ENCODE measurements at places on chromosomes 12 and 14.
A peak's percentile ranks its signal among the peaks of the same experiment; 100 is the strongest.

DNA sequence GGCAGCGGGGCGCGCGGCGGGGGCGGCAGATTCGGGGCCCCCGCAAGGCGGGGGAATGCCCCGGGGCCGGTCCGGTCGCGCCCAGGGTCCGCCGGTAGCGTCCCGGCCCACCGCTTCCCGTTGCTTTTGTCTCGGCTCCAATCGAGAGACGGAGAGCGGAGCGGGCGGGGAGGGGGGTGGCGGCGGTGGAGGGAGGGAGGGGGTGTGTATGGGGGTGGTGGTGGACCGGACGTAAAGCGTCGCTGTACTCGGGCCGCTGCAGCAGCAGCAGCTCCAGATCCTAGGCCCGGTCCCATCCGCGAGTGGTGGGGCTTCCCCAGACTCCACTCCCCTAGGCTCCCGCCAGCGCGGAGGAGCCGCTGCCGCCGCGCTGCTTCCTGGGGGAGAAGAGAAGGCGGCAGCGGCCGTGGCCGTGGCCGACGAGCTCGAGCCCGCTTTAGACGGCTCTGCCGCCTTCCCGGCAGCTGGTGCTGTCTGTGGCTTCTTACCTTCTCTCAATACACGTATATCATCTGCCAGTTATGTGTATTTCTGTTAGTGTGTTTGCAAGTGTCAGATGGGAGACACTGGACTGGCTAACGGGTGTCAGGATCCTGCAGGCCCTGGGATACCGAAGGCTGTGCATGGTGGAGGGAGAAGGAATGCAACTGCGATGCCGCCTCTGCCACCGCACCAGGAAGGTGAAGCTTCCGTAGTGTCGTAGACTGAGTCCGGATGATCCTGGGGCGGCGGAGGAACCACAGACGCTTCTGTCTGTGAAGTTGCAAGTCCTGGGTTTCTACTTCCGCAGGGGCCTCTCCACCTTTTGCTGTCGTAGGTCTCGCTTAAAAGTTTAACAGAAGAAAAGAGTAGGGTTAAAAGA lies 508 bp downstream of the CNOT2 start:
- DNase-seq: peak; percentile 47

- DNase-seq: no peak
These were observed 32.2 kb upstream of the MDM1 start for GRCh38 chr12:68364328-68364727.

DNA sequence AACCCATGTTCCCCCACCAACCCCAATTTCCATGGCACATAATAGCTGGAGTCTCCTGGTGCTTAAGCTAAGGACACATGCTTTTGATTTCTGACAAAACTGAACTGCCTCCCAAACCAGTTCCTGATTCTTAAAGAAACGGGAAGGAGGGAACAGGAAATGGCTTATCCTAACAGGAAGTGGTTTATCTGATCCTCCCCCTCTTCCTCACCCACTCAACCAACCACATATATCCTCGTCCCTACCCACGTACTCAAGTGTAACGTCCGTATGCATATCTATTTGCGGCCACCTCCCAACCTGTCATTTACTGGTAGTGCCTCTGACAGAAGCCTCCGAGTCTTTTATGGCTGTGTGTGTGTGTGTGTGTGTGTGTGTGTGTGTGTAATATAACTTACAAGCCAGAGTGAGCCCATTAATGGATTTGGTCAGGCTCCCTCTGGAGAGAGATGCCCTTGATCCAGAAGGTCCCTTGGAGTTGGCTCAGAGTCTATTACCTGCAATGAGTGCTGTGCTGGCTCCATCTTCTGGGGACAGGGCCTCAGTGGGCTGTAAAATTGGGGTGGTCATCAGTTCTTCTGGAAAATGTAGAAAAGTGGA lies 7.7 kb downstream of the DAZAP2 start:
- no peak for DNase-seq

DNA sequence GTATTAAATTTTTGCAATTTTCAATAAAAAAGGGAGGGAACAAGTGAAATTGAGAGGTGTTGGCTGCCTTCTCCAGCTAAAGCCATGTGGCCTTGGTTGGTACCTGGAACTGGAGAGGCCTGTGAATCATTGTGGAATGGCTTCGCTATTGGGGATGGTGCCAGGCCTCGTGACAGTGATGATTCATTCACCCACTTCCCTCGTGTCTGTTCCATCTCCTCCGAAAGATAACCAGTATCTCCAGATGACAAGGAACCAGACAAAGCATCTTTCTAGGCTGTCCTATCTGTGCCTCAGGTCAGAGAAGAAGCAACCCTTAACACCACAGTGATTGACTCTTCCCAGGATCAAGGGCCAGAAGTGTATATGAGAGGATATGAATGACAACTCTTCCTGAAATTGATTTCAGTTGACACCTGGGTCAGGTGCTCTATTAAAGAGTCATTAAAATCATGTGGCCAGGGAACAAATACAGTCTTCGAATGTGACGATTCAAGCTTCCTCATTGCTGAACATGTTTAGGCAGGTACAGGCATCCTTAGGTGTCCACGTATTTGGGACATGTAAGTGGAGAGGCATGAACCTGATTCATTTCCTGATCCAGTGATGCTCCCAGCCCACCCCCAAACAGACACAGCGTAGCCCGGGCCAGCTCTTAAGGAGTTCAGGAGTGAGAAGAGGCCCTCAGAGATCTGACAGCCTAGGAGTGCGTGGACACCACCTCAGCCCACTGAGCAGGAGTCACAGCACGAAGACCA lies at the start of gene RNASE7:
TSS of gene RNASE7 (plus strand) at position 687 of the 758 bp plus-strand sequence. CDS start 631 bp downstream, outside the sequence.
- no peak for DNase-seq

DNA sequence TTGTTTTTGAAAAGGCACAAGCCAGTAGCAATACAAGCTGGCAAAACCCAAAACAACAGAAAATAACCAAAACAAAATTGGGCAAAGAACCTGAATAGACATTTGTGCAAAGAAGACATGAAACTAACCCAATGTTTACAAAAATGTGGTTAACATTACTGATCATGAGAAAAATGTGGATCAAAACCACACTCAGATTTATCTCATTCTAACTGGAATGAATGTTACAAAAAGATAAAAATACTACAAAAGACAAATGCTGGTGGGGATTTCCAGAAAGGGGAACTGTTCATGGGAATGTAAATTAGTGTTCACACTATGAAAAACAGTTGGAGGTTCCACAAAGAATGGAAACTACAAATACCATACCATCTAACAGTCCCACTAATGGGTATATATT lies 26.6 kb downstream of the ASCL4 start:
- DNase-seq: no peak

DNA sequence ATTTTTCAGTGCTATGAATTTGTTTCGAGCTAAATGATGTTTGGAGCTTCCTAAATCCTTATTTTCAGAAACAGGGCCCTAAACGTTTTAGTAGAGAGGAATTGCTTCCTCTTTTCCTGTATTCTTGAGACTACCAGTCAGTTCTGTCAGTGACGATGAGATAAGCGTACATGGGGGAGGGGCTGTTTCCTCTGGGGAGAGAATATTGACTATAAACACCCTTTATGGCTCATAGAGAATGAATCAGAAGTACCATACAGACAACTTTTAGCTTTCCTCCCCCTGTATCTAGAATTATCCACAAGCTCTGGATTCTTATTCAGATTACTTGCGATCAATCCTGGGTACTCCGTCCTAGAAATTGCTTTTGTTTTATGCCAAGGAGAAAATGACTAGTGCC lies 5.1 kb downstream of the TBK1 start:
- DNase-seq: no peak

DNA sequence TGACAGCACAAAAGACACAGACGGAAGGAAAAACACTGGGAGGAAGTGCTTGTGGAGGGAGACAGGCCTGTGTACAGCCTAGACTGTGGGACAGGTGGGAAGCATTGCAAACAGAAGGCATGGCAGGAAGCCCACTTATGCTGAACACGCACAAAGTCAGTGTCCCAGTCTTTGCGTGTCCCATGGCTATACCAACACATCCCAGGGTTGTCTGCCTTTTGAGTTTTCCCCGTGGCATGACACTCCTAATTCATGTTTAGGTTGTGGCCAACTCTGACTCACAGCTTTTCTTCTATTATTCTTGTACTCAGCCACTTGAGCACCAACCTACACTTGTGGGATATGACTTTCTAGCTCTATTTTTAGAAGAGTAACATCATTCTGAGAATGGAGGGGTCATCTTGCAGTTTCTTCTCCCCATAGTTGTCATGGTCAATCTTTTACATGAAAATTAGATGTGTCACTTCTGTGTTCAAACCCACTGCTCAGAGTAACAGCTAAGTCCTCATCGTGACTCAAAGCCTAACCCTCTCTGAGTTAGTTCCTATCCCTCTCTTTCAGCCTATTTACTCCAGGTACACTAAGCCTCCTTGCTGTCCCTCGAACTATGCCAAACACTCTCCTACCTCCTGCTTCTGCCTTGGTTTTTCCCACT lies 27.5 kb upstream of the JPH4 start:
- no peak for DNase-seq

Measured in stimulated activated CD4-positive, alpha-beta T cell treated with anti-CD3 and anti-CD28 coated beads, Interleukin-12 subunit alpha, Interleukin-12 subunit beta, amount 100 ng/mL, for 24 hours (primary cell).